Psoas muscle (tissue), 8 donors: ENCODE measurements at places on chromosomes 2 and 18. TPM values are rescaled to one million over a fixed set of nuclear protein-coding genes. Genes with fewer than 3 reads are reported as not detected.

Gene FAM237A
- not detected for total RNA-seq

Gene MOCOS
- total RNA-seq, result 0.91 TPM

Gene PSME4
- 120 TPM for total RNA-seq

Gene ITM2C
- total RNA-seq, result 20.3 TPM

Gene XIRP2
- 2,071 TPM for total RNA-seq

Gene NEMP2
- 1.7 TPM for total RNA-seq

Gene KLF7
- total RNA-seq, result 5.4 TPM

Gene HRH4
- total RNA-seq, result not detected

Gene SMYD1
- 223 TPM for total RNA-seq

Gene OSR1
- 3.2 TPM for total RNA-seq

Gene POTEC
- total RNA-seq, result not detected

Gene DUSP19
- 2.5 TPM for total RNA-seq

Gene STPG4
- not detected for total RNA-seq

Gene CCDC150
- 0.36 TPM for total RNA-seq

Gene FBXO41
- total RNA-seq, result 0.23 TPM

Gene B3GNT7
- 0.51 TPM for total RNA-seq

Gene UPP2
- total RNA-seq, result not detected

Gene TTC27
- total RNA-seq, result 10.4 TPM

Gene EFR3B
- total RNA-seq, result 2.1 TPM

Gene NBEAL1
- total RNA-seq, result 8.7 TPM

Gene C1QL2
- total RNA-seq, result not detected

Gene KLHL30
- 166 TPM for total RNA-seq

Gene RNF125
- total RNA-seq, result 1.8 TPM

Gene GALM
- 16.1 TPM for total RNA-seq

Gene MEP1B
- 0.38 TPM for total RNA-seq

Gene REEP1
- total RNA-seq, result 16.1 TPM

Gene RAB27B
- 0.06 TPM for total RNA-seq
